Thoracic aorta (tissue), 2 donors: ENCODE measurements at places on chromosomes 5 and 9. TPM values are rescaled to one million over a fixed set of nuclear protein-coding genes. Genes with fewer than 3 reads are reported as not detected.

Gene CAMK4
- total RNA-seq: 3.8 TPM

Gene SUSD1
- total RNA-seq: 13.1 TPM

Gene POLR3G
- total RNA-seq: not detected

Gene ZNF454
- total RNA-seq: 2.2 TPM

Gene PCDHB15
- 6.1 TPM for total RNA-seq

Gene PRR16
- 19.8 TPM for total RNA-seq

Gene LCN15
- not detected for total RNA-seq

Gene DNAI1
- total RNA-seq: not detected

- DNase-seq: no peak
These were observed 320.9 kb downstream of the NTRK2 start for GRCh38 chr9:84990416-84990815.

- DNase-seq: no peak
These were observed 97.7 kb downstream of the CFAP95 start for GRCh38 chr9:69918322-69918721.

GRCh38 chr5:151660616-151661495 lies 25.9 kb downstream of the SPARC start:
- DNase-seq: no peak

- no peak for DNase-seq
These were observed 45.2 kb downstream of the CDC14B start for GRCh38 chr9:96574455-96574854.

DNA sequence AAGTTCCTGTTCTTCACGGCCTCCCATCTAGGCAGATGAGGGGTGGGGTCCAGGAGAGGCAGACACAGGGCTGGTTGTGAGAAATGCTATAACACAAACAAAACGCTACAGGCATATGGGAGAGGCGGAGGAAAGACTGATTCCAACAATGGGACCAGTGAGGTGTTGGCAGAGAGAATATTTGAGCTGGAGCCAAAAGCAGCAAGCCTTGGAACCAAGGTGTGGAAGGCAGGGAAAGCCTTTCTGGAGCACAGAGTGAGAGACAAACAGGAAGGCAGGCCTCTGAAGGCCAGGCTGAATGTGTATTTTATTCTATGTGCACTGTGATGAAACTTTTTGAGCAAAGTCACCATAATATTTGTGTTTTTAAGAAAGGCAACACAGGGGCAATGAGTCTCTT lies 2.9 kb downstream of the ATPSCKMT start:
- DNase-seq: no peak

DNA sequence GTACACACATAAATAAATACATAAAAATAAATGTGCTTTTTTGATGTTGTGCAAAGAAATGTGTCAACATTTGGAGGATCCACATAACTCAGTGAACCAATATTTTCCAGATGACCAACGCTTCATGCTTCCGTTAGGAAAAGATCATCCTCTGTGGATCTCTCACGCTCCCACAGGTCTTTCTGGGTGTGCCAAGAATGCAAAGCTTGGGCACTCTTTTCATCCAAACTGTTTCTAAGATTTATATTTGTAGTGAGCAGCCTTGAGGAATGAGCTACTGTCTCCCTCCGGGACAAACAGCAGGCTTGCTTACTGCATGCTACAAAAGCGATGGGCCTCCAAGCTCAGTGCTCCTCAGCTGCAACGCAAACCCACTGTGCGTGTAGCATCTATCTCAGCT lies 46.2 kb upstream of the RUFY1 start:
- no peak for DNase-seq

DNA sequence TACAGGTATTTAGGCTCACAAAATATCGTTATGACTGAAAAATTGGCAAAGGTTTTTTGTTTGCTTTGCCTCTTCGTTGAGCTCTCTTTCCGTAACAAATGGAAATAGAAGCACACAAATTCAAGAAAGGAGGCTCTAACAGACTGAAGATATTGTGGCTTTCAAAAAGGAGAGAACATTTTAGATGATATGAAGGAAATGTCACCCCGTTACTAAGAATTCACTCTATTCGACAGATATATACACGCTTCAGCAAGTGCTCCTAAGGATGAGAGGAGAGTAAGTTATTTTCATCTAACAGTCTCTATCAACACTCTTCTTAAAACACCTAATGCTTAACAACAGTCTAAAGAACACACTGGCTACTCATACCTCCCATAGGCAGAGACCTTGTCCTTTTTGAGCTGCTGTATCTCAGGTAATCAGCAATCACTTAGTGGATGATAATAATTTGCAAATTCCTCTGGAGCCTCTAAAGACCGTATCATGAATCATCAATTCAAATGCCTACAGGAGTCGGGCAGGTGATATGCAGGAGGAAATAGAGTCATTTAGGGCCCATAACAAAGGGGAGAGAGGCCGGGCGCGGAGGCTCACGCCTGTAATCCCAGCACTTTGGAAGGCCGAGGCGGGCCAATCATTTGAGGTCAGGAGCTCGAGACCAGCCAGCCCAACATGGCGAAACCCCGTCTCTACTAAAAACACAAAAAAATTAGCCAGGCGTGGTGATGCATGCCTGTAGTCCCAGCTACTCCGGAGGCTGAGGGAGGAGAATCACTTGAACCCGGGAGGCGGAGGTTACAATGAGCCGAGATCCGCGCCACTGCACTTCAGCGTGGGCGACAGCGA lies 1.4 kb upstream of the HSDL2 start:
- DNase-seq: no peak

- no peak for DNase-seq
These were observed 60.3 kb downstream of the TMC1 start for GRCh38 chr9:72581694-72582093.

DNA sequence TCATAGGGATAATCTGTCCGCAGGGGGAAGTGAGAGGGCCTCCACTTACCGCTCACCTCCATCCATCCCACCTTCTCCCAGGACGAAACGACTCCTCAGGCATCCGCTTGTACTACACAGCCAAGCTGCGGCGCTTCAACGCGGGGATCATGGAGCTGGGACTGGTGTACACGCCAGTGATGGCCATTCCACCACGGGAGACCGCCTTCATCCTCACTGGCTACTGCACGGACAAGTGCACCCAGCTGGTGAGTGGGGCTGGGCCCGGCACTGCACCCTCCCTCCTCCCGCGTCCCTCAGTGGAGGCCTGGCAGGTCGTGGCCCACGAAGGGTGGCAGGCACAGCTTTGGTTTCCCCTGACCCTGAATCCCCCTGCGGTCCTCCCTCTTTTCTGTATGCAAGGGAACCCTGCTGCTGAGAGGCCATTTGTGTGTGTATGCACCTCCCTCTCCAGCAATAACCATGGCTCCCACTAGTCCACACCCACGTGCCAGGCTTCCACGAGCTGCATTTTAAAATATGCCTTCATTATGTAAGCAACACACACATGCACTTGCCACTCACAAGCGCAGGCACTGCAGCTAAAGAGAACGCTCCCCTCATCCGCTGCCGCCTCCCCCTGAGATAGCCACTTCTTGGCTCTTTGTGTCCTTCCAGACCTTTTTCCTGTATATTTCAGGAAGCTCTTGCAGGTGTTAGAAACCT lies 11.8 kb downstream of the DBH start:
- DNase-seq: no peak

GRCh38 chr9:97406620-97407177 lies 5.2 kb upstream of the TDRD7 start:
- no peak for DNase-seq

DNA sequence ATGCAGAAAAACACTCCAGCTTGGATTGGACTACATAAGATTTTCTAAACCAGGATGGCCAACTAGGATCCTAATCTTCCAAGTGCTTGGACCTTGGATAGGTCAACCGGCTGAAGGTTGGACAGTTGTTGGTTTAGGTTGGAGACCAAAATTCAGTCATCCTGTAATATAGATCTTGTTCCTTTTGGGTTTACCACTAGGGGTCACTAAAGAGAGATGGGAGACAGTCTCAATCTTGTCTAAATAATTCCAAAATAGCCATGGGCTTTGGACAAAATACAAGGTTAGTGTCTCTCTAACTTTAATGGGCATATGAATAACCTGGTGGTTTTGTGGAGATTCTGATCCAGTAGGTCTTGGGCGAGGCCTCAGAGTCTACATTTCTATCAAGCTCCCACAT lies 148.7 kb upstream of the ERCC6L2 start:
- DNase-seq: no peak
